Astrocyte of the spinal cord (primary cell): ENCODE measurements at places on chromosomes 16 and 17.

- no peak for DNase-seq
These were observed 82.5 kb downstream of the PCTP start for GRCh38 chr17:55833306-55833705.

GRCh38 chr17:83030432-83030831, 49.0 kb upstream of the METRNL start:
- DNase-seq: no peak

DNA sequence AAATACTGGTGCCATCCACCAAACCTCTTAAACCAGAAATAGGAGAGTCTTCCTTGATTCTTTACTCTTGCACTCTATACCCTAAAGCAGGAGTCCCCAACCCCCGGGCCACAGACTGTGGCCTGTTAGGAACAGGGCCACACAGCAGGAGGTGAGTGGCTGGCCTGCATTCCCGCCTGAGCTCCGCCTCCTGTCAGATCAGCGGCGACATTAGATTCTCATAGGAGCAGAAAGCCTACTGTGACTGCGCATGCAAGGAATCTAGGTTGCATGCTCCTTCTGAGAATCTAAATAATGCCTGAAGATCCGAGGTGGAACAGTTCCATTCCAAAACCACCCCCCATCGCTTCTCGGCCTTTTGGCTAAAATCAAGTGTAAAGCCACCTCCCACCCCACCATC, 30.3 kb upstream of the SRCIN1 start:
- no peak for DNase-seq

DNA sequence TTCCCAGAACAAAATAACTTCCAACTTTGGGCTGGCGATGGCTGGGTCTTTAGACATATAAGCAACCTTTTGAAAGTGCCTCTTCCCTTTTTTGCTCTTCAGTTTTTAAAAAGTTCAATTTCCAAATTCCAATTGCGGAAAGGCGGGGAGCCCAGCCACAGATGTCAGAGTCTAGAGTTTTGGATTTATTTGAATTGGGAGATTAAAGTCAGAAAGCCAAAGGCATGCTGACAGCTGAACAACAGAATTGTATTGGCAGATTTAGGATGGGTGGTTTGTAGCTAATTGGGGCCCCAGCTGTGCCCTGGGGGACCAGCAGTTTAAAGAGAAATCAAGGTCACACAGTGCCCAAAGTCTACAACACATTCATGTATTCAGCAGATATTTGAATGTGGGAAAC, 10.5 kb downstream of the YPEL2 start:
- DNase-seq: no peak

DNA sequence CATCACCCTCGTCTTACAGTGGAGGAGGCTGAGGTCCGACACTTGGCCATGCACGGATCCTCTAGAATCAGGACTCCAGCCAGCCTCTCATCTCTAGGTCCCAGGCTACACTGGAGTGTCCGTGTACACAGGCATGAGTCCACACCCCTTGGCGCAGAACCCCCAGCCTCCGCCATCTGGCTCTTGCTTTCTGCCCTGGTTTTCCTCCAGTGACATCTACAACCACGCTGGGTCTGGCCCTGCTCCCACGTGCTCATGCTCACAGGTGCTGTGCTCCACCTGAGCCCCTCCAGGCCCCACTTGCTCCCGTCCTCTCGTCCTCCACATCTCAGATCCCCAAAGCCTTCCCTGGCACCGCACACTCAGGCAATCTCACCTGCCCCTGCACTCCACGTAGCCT, 260.8 kb downstream of the ENGASE start:
- no peak for DNase-seq

- DNase-seq: no peak
These were observed 2.7 kb downstream of the MSL1 start for GRCh38 chr17:40124279-40125141.

GRCh38 chr16:49116873-49117272, 164.8 kb downstream of the CBLN1 start:
- no peak for DNase-seq

GRCh38 chr17:81295031-81295675, at the start of gene SLC38A10:
SLC38A10 (minus strand) TSS chr17:81295307; CDS start chr17:81294921, 386 bp downstream.
- DNase-seq: peak; percentile 79

GRCh38 chr16:55176901-55177300, 147.1 kb upstream of the IRX6 start:
- DNase-seq: no peak

- peak; percentile 30 for DNase-seq
These were observed 9.7 kb downstream of the ZNF19 start for GRCh38 chr16:71479420-71479819.

- DNase-seq: no peak
These were observed 3.2 kb upstream of the AKTIP start for GRCh38 chr16:53506254-53506653.

DNA sequence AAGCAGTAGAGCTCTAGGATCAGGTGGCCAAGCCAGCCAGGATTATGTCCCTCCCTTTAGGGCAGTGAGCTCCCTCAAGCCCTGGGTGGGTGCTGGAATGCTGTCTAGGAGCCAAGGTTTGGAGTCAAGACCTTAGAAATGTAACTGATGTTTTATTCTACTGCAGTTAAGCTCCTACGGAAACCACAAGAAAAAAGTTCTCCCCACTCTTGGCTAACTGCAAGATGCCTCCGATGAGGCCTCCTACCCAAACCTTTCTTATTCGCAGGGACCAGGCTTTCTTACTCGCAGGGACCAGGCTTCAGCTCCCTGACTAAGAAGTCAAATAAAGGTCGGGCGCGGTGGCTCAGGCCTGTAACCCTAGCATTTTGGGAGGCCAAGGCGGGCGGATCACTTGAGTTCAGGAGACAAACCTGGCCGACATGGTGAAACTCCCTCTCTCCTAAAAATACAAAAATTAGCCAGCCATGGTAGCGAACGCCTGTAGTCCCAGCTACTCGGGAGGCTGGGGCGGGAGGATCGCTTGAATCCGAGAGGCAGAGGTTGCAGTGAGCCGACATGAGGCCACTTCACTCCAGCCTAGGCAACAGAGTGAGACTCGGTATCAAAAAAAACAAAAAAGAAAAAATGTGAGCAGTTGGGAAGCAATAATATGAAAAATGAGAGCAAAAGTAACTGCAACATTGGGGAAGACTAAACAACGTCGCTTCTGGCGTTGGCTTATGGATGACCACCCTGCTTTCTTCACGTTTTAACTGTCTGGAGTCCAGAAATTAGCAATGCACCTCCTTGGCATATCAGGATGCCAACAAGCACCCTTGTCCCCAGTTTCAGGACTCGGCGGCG, 31.7 kb upstream of the ARL4D start:
- no peak for DNase-seq

DNA sequence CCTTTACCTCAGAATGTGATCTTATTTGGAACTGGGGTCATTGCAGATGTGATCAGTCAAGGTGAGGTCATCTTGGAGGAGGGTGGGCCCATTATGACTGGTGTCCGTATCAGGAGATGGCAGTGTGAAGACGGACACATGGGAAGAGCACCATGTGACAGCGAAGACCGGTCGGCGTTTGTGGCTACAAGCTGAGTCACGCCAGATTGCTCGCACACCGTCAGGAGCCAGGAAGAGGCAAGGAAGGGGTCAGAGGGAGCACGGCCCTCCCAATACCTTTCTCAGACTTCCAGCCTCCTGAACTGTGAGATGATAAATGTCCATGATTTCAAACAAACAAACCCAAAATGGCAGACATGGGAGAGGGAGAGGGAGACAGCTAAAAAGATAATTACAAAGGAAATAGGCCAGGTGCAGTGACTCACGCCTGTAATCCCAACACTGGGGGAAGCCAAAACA, 13.2 kb downstream of the STARD3 start:
- no peak for DNase-seq

DNA sequence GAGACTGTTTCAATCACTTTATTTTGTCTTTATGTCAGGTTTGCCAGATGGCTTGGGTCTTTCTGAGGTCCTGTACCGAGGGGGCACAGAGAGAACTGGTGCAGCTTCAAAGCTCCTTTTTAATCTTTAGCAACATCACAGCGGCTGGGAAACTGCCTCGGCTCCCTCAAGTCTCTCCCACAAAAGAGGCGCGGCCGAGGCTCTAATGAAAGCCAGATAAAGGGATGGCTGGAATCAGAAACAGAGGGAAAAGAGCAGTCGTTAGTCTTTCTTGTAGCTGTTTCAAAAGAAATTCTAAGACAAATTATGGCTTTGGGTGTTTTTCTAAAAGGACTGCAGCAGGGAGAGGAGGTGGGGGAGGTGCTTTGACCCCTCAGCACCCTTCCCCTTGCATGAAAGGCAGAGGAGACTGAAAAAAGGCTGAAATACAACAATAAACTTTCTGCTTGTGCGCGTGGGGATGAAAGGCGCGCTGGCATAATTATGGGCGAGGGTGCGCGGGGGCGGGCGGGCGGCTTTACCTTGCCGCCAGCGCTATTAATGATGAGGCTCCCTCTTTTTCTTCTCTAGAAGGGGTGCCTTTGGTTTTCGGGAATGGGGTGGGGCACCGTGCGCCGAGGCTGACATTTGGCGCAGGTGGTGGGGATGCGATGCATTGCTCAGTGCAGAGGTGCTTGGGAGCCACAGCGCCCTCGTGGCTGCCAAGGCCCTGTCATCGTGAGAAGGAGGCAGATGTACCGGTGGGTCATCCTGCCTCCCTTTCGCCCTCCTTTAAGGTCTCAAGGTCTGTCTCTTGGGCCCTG, 22.3 kb upstream of the BRD7 start:
- DNase-seq: no peak

DNA sequence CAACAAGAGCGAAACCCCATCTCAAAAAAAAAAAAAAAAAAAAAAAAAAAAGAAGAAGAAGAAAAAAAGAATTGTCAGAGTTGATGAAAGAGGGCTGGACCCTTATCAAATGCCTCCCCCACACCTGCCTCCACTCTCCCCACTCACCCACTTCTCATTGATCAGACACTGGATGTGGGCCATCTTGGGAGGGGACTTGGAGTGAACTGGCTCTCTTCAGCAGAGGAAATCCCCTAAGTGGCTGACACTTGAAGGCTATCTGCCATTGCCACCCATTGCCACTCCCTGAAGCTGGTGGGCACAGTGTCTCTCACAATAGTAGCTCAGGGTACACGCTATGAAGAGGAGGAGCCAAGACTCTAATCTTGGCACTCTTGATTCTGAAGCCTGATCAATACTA, 1.6 kb downstream of the ITGA2B start:
- DNase-seq: no peak

DNA sequence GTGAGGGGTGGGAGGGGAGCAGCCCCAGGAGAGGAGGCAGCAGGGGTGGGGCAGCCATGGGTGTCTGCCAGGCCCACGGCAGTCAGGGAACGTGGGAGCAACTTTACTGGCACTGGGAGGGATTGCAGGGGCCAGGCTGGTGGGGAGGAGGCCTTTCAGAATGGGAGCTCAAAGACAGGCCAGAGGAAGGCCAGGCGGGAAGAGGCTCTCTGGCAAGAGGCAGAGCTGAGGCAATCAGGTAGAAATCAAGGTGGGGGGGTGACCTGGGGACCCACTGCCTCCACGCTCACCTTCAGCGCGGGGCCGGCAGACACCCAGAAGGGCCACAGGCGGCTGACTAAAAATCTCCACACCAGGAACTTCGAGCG, 11.9 kb upstream of the GSE1 start:
- DNase-seq: no peak
